ENCODE measurements at places on chromosomes 11 and 22. TPM values are rescaled to one million over a fixed set of nuclear protein-coding genes. Genes with fewer than 3 reads are reported as not detected.

Gene RAG1
- total RNA-seq, result 0.90 TPM

Gene CCDC15
- total RNA-seq, result 2.3 TPM

Gene SLC22A8
- not detected for total RNA-seq

Gene LSP1
- not detected for total RNA-seq

Gene TLCD5
- total RNA-seq, result 5.9 TPM

Gene DEFB131B
- total RNA-seq, result not detected

Gene HTATIP2
- total RNA-seq, result 106 TPM

Gene HEPN1
- not detected for total RNA-seq

Gene MS4A6E
- total RNA-seq, result not detected

Gene SAA1
- 23.9 TPM for total RNA-seq

Gene EFCAB6
- total RNA-seq, result 2.2 TPM

Gene TBX1
- total RNA-seq, result not detected

Gene DSCAML1
- 0.07 TPM for total RNA-seq

Gene PNPLA3
- total RNA-seq, result 9.5 TPM

Gene NAALADL1
- not detected for total RNA-seq

Gene MYOD1
- not detected for total RNA-seq

Gene DDTL
- 4.1 TPM for total RNA-seq

Gene OR4C6
- total RNA-seq, result 0.95 TPM

Gene DRD2
- total RNA-seq, result 0.54 TPM

Gene OR4X1
- total RNA-seq, result not detected

Gene ARHGAP20
- not detected for total RNA-seq

Gene FOLR2
- not detected for total RNA-seq

Gene BBS1
- 32.2 TPM for total RNA-seq

Gene LGR4
- 51.4 TPM for total RNA-seq

Gene PRODH
- 1.5 TPM for total RNA-seq

Gene OR9Q1
- total RNA-seq, result not detected

Gene HTR3A
- not detected for total RNA-seq

Gene CHRM4
- total RNA-seq, result not detected

Gene TEX54
- total RNA-seq, result not detected

Gene APOL1
- 313 TPM for total RNA-seq

Gene HPX
- total RNA-seq, result 0.45 TPM

Gene CDC42EP1
- 162 TPM for total RNA-seq

Gene C11orf42
- total RNA-seq, result not detected

Gene VSTM5
- total RNA-seq, result 0.71 TPM

Gene RASGRP2
- not detected for total RNA-seq

All from Calu3 (cell line).